ENCODE measurements at places on chromosomes 4 and X. TPM values are rescaled to one million over a fixed set of nuclear protein-coding genes. Genes with fewer than 3 reads are reported as not detected.

DNA sequence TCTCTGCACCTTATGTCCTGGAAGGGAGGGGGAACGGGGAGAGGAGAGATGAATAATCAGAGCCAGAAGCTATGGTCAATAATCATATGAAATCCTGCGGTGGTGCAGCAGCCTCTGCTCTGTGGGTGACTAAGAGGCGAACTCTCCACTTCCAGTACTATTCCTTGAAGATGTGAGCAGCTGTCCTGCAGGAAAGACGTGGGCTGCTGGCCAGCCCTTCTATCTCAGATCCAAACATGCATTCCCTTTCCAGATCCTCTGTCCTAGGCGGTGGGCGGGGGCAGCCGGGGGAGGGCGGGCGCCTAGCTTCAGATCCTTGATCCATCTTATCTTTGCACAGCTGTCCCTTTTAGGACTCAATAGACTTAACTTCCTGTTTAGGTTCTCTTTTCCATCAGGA, 34.5 kb downstream of the SPINK2 start:
- DNase-seq = no peak

GRCh38 chrX:76931518-76931917, 504.0 kb downstream of the MAGEE1 start:
- no peak for DNase-seq

Gene PLP1
- 0.07 TPM for total RNA-seq

Gene SRPK3
- total RNA-seq = not detected

GRCh38 chrX:16819634-16820033, 33.4 kb downstream of the TXLNG start:
- DNase-seq = no peak

Gene HTN1
- not detected for total RNA-seq

DNA sequence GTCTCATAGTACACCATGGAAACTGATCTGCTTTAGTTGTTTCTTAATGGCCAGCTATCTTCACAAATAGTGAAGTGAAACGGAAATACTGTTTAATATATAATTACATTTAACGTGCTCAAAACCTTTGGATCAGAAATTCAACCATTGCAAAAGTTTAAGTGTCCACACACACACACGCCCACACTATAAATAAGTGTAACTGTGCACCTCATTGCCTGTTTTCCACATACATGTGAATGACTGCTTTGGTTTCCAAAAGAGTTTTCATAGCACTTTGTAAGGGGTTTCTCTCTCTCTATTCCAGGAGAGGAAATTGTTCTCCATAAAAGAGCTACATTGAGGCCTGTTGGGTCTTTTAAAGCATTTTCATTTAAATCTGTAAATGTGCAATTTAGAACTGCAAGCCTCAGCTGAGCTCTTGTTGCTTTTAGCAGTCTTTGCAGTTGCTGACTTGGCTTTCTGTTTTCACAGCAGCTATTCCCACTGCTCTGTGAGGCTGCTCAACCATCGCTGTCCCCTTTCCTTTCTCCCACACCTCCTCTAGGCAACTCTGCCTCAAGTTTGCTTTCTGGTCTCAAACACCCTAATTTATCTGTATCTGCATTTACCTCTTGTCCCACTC, 94.5 kb downstream of the RAPGEF2 start:
- DNase-seq = no peak

DNA sequence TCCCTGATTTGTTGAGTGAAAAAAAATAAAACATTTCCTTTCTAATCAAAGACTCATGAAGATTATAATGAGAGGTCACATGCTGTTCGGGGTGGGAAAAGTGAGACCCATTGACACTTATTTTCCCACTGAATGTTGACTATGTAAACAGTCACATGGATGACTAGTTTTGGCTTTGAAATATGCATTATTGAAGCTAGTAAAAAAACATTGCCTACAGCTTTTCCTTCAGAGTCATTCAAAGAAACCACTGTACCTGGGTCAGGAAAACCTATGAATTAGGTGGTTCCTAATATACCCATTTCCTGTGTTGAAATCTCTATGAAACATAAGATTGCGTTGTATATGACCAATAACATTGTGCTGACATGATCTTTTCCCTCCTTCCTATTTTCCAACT, 251.2 kb downstream of the CFAP299 start:
- DNase-seq = no peak

Gene SOD3
- total RNA-seq = 23.2 TPM

GRCh38 chrX:40080894-40081678, 16.7 kb downstream of the BCOR start:
- DNase-seq = no peak

GRCh38 chrX:29397506-29397905, 810.3 kb downstream of the IL1RAPL1 start:
- peak; percentile 69 for DNase-seq

DNA sequence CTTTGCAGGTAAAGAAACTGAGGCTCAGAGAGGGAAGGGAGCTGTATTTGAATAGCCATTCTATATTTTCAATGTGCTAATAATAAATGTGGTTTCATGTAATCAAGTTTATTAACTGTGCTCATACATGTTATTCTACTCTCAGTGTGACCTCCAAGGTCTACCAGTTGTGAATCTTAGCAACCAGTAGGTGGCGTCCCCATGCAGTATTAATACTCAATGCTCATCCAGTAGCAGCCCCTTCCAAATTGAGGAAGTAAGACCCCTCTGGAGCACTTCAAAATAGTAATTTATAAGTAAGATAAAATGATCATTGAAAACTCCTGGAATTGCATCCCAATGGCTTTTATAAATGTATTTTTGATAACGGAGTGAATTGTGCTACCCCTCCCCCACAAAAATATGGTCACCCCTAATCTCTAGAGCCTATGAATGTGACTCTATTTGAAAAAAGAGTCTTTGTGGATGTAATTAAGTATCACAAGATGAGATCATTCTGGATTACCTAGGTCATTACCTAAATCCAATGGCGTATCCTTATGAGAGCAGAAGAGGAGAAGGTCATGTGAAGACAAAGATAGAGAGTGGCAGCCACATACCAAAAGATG, 20.4 kb upstream of the SEPSECS start:
- DNase-seq = peak; percentile 68

Gene ENPEP
- 2.7 TPM for total RNA-seq

DNA sequence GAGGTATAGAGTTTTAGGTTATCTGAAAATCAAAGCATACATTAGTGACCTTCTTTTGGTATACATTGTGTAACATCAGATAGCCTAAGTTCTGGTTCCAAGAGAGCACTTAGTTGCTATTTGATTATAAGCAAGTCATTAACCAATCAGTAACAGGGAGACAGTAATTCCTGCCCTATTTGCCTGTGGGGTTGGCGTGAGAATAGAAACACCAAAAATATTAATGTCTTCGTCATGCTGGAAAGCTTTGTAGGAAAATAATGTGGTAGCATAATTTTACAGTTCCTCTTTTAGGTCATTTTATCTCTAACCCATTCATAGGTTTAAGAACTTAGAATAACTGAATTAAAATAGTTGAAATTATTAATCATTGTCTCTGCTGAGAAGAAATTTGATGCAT, 37.8 kb downstream of the NPNT start:
- DNase-seq = no peak

- no peak for DNase-seq
Measured at GRCh38 chr4:99102634-99103033, 14.0 kb upstream of the ADH5 start.

DNA sequence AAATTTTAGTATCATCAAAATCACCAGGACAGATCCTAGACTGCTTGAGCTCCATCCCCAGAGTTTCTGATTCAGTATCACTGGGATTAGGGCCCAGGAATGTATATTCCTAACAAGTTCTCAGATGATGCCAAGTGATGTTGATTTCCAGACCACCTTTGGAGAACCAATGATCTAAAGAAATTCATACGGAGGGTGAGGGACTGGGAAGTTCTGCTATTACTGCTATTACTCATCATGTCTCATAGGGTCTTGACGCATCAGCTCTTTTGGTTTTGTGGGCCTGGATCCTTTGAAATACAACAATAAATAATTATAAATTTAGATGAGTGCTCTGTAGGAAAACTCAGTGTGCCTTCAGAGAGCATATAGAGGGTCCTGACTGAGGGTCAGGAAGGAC, 59.8 kb upstream of the LGI2 start:
- no peak for DNase-seq

GRCh38 chr4:187478292-187479140, 517.1 kb upstream of the ZFP42 start:
- peak; percentile 14 for DNase-seq

DNA sequence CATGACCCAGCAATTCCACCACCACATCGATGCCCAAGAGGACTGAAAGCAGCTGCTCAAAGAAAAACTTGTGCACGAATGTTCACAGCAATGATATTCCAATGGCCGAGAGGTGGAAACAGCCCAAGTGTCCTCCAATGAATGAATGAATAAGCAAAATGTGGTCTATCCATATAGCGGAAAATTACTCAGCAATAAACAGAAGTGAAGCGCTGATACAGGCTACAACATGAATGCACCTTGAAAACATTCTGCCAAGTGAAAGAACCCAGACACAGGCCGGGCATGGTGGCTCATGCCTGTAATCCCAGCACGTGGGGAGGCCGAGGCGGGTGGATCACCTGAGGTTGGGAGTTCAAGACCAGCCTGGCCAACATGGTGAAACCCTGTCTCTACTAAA, 5.2 kb upstream of the SLC2A9 start:
- no peak for DNase-seq

DNA sequence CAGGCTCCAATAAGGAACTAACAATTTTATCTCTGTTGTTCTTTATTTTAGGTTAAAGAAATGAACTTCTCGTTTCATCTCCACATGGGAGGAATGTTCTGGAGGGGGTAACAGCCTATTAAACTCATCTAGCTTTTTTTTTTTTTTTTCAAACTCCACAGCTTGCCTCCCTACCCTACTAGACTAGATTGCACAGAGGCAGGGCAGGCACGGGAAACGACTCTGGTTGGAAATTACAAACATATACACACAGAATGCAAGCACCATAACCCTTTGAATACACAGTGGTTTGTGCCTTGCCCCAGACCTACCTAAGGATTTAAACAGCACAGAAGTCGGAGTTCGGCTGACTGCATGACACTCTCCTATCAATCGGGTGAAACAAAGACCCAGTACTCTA, 2.7 kb downstream of the MECP2 start:
- DNase-seq = no peak

- DNase-seq = peak; percentile 8
Measured at GRCh38 chrX:19514791-19515614, at the start of gene MAP3K15. MAP3K15 (minus strand) TSS chrX:19515508; CDS start chrX:19515261, 247 bp downstream.

Gene ATOH1
- not detected for total RNA-seq

Gene KLB
- total RNA-seq = not detected

Gene AVPR2
- not detected for total RNA-seq

GRCh38 chr4:141573678-141574077, 62.7 kb upstream of the IL15 start:
- DNase-seq = no peak

Gene ODAPH
- total RNA-seq = not detected

- peak; percentile 3 for DNase-seq
Measured at GRCh38 chrX:133516686-133517085, 101.4 kb upstream of the GPC4 start.

- no peak for DNase-seq
Measured at GRCh38 chr4:8613421-8614364, 21.1 kb downstream of the CPZ start.

Gene CLDN34
- total RNA-seq = not detected

Gene FRMPD4
- 1.3 TPM for total RNA-seq

Gene UGT2B15
- not detected for total RNA-seq

Gene TACR3
- not detected for total RNA-seq

Gene SSX3
- not detected for total RNA-seq

Gene FDCSP
- total RNA-seq = not detected

DNA sequence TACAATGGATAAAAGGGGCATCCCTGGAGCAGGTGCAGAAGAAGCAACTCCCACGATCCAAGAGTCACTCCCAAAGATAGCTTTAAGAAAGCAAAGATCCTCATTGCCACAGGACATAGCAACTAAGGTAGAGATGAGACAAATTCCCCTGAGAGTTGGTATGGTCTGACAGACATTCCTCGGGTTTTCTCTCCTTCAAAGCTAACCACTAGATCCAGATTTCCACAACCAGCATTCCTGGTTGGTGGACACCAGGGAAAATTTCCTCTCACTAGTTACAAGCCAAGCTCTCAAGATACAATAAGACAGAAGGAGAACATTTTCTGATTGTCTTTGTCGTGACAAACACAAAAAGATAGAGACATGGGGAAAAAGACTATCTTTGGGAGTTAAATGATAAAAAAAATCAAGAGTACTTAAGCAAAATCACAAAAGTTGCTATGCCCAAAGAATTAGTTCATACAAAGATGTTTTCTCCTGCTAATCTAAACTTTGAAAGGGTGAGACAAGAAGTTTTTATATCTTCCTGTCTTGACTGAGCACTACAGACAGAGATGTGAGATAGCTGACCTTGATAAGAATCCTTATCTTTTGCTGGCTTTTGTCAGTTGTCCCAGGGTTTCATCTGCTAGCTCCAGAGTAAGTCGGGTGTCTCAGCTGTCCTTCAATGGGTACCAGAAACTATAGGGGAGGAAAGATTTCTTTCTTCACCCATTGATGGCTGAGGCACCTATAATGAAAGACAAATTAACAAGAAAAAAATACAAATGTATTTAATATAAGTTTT, 200.5 kb downstream of the CENPC start:
- DNase-seq = no peak

- DNase-seq = no peak
Measured at GRCh38 chr4:123651536-123652180, 255.1 kb downstream of the SPRY1 start.

- DNase-seq = peak; percentile 2
Measured at GRCh38 chrX:133530960-133531359, 115.7 kb upstream of the GPC4 start.

DNA sequence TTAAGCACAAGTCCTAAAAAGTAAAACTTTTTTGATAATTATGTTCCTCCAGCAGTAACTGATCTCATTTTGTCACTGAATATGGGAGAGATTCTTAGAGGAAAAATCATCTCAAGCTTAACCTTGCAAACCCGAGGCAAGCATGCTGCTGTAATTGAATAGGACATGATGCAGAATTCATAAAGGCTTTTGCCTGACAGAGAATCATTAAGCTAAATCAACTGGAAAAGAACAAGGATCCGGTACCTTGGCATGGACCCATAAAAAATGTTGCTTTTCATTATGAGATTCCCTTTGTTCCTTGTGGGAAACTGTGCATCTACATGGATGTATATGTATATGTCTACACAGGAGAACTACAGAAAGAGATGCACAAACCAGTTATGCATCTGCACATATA, 149.1 kb downstream of the PAPSS1 start:
- DNase-seq = no peak

DNA sequence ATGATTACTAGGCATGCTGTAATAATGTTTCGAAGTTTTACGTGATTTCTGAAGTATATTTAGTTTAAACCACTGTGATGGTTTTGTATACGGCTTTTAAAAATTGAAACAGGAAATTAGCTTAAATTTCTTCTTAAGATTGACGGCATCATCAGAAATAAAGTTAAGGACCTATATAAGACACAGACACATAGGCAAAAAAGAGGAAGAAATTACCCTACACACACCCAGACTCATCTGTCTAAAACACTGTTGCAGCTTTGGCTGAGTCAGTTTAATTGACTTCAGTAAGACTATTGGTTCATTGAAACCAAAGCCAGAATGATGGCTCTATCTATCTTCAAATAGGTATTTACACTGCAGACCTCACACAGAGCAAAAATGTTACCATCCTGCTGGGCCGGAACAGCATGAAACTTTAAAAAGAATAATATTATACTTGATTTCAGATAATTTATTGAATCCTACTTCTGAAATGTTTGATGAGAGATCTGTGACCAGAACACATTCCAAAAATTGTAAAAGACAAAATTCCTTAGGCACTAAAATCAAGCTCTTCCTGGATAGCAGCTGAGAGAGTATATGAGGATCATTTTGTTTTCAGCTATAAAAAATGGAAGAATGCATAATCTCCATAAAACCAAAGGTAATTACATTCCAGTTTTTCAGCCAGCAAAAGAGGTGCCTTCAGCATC, 4.5 kb downstream of the HHIP start:
- no peak for DNase-seq

GRCh38 chr4:119659576-119659975, 31.0 kb upstream of the PDE5A start:
- no peak for DNase-seq

All from cardiac muscle cell (in vitro differentiated cells and primary cell).